ENCODE measurements at places on chromosomes 2 and 18.

GRCh38 chr2:210003359-210003758 is 921 bp downstream of the RPE start:
- DNase-seq: no peak

DNA sequence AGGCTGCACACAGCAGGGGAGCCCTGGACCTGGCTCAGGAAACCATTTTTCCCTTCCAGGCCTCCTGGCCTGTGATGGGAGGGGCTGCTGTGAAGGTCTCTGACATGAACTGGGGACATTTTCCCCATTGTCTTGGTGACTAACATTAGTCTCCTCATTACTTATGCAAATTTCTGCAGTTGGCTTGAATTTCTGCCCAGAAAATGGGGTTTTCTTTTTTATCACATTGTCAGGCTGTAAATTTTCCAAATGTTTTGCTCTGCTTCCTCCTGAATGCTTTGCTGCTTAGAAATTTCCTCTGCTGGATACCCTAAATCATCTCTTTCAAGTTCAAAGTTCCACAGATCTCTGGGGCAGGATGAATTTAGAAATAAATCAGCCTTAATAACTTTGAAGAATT is 78.2 kb downstream of the EHBP1 start:
- DNase-seq: peak; percentile 51

- DNase-seq: no peak
These were observed 170.4 kb downstream of the ZNF407 start for GRCh38 chr18:74768096-74768495.

GRCh38 chr18:11074889-11075288 is 74.5 kb downstream of the PIEZO2 start:
- no peak for DNase-seq

DNA sequence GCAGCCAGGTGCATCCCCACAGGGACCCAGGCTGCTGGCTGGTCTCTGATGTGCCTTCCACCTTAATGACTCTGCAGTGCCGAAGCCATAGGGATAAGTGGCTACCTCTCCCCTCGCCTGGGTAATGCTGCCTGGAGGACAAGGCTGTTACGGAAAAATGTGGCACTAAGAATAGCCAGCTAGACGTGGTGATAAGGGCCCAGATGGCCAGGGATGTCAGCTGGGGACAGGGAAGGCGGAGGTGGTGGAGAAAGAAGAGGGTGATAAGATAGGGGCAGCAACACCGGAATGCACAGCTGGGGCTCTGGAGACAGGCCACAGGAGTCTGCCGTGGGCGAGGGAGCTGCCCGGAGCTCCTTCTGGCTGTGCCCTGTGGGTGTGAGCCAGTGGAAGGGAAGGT is 170.6 kb downstream of the FHOD3 start:
- DNase-seq: no peak

DNA sequence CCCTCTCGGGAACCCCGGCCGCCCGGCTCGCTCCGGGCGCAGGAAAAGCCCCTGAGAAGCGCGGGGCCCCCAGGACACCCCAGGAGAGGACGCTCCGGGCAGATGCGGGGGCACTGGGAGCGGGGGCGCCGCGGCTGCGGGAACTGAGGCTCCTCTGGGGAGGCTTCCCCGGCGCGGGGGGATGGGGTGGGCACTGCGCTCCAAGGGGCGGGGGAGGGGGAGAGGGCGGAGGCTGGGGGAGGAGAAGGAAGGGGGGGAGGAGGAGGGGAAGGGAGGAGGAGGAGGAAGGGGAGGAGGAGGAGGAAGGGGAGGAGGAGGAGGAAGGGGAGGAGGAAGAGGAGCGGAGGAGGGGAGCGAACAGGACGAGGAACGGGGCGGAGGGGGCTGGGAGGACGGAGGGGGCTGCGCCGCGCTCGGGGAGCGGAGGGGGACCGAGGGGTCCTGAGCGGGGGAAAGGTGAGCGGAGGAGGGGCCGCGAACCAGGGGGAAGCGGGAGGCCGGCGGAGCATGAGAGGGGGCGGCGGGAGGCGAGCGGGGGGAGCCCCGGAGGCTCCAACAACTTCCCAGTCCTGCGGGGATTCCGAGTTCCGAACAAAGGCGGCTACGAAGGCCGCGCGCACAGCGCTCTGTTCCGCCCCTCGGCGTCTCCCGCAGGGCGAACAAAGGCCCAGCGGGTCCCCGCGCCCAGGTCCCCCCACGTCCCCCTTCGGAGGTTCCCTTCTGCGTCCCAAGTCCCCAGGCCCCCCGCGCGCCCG is 742 bp downstream of the PXDN start:
- DNase-seq: peak; percentile 68

DNA sequence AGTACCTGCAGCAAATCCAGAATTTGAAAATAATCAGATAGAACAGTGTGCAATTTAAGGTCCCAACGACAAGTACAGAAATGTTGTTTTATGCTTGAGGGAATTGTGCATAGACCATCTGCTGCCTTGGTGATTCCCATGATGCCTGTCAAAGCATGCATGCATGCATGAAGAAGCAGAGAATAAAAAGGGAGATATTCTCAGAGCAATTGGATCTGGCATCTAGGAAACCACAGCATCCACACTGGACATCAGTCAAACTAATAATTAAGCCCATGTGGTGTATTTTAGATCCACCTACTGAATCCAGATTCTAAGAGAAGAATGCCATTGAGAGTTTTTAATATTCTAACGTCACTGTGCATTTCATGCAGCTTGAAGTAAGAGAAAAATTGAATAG is 361.2 kb downstream of the FSIP2 start:
- no peak for DNase-seq

- no peak for DNase-seq
These were observed 315.0 kb downstream of the CTNNA2 start for GRCh38 chr2:79827881-79828280.

- DNase-seq: no peak
These were observed 4.0 kb downstream of the SNORC start for GRCh38 chr2:232873909-232874641.

- DNase-seq: no peak
These were observed 24.5 kb upstream of the MYO1B start for GRCh38 chr2:191220671-191221070.

- no peak for DNase-seq
These were observed 131.0 kb upstream of the SNTG2 start for GRCh38 chr2:819601-820000.

GRCh38 chr18:61209801-61210200 is 123.4 kb upstream of the CDH20 start:
- no peak for DNase-seq

GRCh38 chr18:58009166-58009565 is 34.9 kb upstream of the NEDD4L start:
- peak; percentile 39 for DNase-seq

DNA sequence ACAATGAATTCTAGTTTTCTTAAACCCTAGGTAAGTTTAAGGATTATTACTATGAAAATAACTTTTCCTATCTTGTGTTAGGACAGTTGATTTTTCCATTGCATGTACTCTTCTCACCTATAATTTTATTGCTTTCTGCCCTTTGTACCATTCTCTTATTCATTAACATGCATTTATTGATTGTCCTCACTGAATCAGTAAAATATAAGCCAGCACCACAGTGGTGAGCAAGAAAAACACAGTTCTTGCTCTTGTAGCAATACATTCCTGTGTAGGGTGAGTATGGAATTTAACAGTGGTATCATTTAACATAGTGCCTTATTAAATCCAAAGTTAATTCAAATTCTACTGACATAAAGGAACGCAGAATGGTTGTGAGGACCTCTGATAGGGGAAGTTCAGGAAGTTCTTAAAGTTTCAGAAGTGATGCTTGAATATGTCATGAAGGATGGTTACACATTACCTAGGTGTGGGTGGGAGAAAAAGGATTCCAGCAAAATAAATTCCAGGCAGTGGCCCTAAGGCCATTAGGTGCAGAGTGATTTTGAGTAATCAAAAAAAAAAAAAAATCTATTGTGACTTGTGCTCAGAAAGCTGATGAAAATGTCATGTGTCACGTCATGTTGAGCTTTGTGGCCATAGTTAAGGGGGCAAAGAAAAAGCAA is 104.7 kb upstream of the DSEL start:
- no peak for DNase-seq

- no peak for DNase-seq
These were observed 14.4 kb downstream of the AFG3L2 start for GRCh38 chr18:12362473-12363174.

DNA sequence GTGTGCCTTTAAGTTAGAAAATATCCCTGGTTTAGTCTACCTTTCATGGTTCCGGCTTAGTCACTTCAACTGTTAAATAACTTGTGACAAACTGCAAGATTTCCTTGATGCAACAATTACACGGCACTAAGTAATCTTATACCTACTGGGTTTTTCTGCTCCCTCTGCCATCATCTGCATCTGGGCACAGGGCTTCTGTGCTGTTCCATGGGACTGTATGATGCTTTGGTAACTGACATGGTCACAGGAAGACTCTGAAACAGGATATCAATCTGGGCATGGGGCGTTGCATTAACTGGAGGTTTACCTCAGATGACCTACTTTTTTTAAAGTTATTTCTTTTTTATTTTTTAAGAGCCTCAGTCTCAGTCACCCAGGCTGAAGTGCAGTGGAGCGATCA is 365.4 kb downstream of the SS18 start:
- DNase-seq: no peak

- no peak for DNase-seq
These were observed 24.9 kb upstream of the SLC3A1 start for GRCh38 chr2:44250376-44250775.

- DNase-seq: no peak
These were observed 952.9 kb downstream of the TRIB2 start for GRCh38 chr2:13669607-13670006.

- DNase-seq: peak; percentile 94
These were observed 124.7 kb downstream of the HDAC4 start for GRCh38 chr2:239275847-239276831.

- peak; percentile 64 for DNase-seq
These were observed 2.6 kb downstream of the CYB5A start for GRCh38 chr18:74289137-74289536.

DNA sequence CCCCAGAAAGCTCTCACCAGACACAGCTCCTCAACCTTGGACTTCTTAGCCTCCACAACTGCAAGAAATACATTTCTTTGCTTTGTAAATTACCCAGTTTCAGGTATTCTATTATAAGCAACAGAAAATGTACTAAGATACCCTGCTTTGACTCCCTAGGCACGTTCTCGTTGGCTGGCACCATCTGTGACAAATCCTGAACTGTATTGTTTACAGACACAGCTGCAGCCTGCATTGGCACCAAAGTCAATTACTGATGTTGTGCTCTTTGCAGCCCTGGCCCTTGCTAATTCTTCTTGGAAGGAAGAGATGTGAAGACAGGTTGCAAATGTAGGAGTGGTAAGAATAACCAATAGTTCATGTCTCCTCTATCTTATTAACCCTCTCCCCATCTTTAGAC is 72.7 kb upstream of the FAM136A start:
- no peak for DNase-seq

- no peak for DNase-seq
These were observed 3.4 kb downstream of the ZNF521 start for GRCh38 chr18:25348386-25349130.

DNA sequence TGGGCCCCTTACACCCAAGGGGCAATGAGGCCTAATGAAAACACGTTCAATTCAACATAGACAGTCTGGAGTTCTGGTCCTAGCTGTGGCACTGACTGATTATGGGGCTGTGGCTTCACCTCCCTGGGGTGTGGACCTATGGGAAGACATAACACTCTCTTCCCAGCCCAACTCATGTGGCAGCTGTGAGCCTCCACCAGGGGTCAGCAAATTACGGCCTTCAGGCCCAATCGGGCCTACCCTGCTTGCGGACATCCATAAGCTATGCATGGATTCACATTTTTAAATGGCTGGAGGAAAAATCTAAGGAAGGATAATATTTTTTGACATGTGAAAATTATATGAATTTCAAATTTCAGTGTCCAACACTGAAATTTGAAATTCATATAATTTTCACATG is 101.3 kb downstream of the LOXHD1 start:
- peak; percentile 27 for DNase-seq

GRCh38 chr2:15298770-15299169 is 262.4 kb downstream of the NBAS start:
- no peak for DNase-seq

- DNase-seq: no peak
These were observed 557.6 kb upstream of the FANCL start for GRCh38 chr2:58798676-58799208.

- no peak for DNase-seq
These were observed 284.4 kb downstream of the RBM43 start for GRCh38 chr2:150977296-150977695.

GRCh38 chr2:144518748-144519596 is 947 bp downstream of the ZEB2 start:
- no peak for DNase-seq

DNA sequence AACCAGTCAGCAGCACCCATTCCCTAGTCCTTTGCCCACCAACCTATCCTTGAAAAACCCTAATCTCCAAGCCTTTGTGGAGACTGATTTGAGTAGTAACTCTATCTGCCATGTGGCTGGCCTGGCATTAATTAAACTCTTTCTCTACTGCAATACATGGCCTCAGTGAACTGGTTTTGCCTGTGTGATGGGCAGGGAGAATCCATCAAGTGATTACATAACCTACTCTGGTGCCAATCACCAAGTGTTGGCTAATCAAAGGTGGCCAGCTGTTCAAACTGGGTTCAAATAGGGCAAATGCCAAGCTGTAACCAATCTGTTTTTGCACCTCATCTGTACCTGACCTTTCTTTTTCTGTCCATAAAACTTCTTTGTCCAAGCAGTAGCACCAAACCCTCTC is 139.8 kb upstream of the XPO1 start:
- DNase-seq: no peak

- DNase-seq: no peak
These were observed 390.2 kb downstream of the PTPRM start for GRCh38 chr18:7957297-7957696.
